ENCODE measurements at places on chromosomes 1 and 21.

GRCh38 chr1:91889717-91890459 lies 3.9 kb upstream of the TGFBR3 start:
- no peak for DNase-seq

DNA sequence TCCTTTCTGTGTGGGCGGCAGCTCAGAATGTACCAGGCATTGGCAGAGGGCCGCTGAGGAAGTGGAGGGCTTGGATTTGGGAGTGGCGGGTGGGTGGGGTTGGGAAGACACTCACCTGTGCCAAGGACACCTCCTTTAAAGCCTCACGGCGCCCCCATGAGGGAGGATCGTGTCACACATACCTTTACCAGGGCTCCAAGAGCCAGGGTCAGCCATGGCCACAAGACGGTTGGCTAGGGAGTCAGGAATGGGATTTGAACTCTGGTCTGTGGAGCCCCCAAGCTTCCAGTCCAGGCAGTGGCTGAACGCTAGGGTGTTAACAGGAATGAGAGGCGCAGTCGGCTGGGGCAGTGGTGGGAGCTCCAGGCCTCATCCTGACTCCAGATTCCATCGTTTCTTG lies 4.6 kb downstream of the NBL1 start:
- DNase-seq: no peak

DNA sequence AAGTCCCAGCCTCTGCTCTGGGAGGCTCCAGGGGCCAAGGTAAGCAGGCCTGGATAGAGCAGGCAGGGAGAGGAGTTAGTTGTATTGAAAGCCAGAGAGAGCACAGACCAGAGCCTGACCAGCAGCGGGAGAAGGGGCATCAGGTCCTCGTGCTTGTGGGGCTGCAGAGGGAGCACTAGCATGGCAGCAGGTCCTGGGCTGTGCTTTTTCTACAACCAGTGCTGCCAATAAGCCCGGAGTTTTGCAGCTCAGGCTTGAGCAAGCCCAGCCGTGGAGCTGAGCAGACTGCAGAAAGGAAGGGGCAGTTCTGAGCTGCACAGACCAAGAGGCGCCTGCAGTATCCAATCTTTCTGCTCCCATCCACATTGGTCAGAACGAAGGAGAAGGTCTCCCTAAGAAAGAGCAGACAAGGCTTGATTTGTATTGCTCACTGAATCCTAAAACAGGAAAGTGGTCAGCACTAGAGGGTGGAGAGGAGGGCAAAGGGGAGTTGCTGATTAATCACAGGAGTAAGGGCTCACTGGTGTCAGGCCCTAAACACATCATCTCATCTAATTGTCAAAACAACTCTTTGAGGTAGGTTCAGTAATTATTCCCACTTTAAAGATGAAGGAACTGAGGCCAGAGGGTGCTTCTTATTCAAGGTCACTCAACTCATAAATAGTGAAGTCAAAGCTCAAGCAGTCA lies 2.7 kb downstream of the DENND2D start:
- peak; percentile 47 for DNase-seq

GRCh38 chr1:80158266-80158665 lies 1151.7 kb upstream of the ADGRL4 start:
- no peak for DNase-seq
